ENCODE measurements at places on chromosomes 12 and 14.

GRCh38 chr12:132275110-132275531 lies 54.3 kb downstream of the GALNT9 start:
- DNase-seq: no peak

DNA sequence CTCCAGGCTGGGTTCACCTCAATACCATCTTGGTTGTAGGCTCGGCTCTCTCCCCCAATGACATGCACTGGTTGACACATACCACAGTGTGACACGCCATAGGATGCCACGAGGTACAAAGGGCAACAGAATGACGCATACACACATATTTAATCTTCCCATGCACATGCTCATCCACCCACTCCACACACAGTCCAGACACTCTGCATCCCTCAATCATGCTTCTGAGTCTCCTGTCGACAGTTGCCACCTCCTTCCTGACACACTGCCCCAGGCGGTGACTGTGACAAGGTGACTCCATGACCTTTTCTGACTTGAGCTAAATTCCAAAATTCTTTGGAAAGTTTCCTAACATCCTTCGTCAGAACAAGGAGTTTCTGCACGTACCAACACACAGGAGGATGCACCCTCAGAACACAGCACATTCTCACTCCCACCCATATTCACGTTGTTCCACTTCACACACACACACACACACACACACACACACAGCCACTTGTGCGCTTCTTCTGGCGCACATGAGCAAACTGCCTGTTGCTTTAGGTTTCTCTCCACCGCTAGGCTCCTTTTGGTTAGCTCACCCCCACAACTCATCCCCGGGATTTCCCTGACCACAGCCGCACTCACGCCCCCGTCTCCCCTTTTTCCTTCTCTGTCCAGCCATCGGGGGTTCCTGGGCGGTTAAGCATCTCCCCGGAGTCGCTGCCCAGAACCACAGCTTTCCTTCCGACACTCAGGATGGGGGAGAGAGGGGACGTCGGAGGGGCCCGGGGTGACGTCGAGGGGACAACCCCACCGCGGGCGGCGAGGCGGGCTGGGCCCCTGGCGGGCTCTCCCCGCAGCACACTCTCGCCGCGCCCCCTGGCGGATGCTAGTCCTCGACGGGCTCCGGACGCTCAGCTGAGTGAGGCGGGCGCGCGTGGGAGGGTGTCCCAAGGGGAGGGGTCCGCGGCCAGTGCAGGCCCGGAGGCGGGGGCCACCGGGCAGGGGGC lies 536 bp upstream of the WNT1 start:
- peak; percentile 69 for DNase-seq

- DNase-seq: peak; percentile 41
Observed at GRCh38 chr12:102948941-102949352, 8.5 kb upstream of the ASCL1 start.

GRCh38 chr14:56087671-56088471 lies 30.3 kb upstream of the PELI2 start:
- no peak for DNase-seq

- no peak for DNase-seq
Observed at GRCh38 chr12:127500512-127501035, 766.4 kb upstream of the TMEM132C start.

Data from stimulated activated CD4-positive, alpha-beta T cell treated with anti-CD3 and anti-CD28 coated beads, Interleukin-12 subunit alpha, Interleukin-12 subunit beta, amount 100 ng/mL, for 48 hours (primary cell).